ENCODE measurements at places on chromosomes 4 and X.

DNA sequence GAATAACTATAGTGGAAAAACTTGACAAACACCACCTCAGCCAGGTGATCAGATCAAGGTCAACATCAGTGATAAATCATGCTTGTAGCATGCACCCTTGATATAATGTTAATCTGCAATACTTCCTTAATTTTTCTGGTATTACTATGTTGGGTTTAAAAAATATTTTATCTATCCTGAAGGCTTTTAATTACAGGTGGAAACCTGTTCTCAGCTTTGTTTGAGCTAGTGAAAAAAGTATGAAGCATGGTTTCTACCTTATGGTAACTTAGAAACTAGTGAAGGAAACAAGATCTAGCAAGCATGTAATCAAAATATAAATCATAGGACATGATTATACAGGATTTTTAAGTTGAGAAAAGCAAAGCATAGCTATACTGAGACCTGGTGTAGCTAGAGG, 26.6 kb downstream of the MAOA start:
- no peak for DNase-seq

DNA sequence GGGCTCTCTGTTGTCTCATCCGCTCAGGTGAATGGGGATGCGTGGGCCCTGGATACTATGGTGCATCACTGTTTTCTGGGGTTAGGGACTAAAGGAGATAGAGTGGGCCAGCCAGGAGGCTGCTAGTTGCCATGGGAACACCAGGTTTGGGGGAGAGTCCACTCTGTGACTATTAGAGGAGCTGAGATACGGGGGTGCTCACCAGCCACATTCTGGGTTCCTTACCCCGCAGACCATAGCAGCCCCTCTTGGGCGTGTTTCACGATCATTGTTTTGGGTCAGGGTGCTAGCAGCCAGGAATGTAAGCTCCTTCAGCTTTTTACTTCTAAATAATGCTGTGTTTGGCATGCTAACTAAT, 4.6 kb downstream of the EFNB1 start:
- no peak for DNase-seq

- DNase-seq, result peak; percentile 61
Observed at GRCh38 chr4:30754021-30754420, 33.9 kb downstream of the PCDH7 start.

DNA sequence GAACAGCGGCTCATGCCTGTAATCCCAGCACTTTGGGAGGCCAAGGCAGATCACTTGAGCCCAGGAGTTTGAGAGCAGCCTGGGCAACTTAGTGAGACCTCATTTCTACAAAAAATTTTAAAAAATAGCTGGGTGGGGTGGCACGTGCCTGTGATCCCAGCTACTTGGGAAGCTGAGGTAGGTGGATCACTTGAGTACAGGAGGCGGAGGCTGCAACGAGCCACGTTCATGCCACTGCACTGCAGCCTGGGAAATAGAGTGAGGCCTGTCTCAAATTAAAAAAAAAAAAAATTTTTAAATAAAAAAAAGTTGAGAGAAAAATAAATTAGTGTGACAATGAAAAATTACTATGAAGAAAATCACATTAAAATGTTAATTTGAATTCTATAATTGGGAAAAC, 10.5 kb downstream of the VEGFC start:
- DNase-seq, result no peak

GRCh38 chrX:97389761-97390192, 506.1 kb downstream of the RPA4 start:
- DNase-seq, result peak; percentile 63

DNA sequence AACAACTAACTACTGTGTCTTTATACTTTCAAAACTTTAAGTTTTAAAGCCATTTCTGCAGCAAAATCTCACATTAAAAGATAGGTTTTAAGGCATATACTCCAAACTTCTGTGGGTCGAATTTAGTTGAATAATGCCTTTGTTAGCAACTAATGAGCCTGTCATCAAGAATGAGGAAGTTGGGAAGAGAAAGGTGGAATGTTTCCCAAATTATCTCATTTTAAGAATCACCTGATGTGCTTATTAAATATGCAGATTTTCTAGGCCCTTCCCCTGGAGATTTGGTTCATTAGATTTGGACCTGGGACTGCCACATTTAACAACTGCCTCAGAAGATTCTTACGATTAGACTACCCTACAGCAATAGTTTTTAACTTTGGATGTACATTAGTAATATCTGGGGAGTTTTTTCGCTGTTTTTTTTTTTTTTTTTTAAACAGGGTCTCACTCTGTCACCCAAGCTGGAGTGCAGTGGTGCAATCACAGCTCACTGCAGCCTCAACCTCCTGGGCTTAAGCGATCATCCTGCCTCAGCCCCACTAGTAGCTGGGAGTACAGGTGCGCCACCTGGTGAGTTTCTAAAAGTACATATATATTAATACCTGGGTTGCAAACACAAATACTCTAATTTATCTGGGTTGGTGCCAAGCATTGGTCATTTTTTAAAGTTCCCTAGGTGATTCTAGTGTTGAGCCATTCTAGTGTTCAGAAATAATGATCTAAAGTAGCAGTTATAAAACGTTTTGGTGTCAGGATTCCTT, 16.1 kb upstream of the TASL start:
- DNase-seq, result no peak

DNA sequence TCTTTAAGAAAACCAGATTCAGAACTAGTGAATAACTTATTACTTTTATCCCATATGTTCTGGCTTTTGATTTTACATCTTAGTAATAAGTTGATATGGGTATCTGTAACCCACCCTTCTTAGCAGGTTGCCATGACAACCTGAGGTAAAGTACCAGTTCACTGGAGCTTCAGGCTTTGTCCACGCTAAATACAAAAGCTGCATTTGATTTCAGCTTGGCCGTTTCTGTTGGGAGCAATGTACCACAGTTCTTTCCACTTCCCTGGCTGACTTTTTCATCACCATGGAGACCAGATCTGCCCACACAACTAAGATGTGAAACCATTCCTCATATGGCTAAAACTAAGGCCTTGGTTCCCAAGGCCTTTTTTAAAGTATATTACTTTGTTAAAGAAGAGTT, 26.1 kb downstream of the KLHL34 start:
- DNase-seq, result no peak

DNA sequence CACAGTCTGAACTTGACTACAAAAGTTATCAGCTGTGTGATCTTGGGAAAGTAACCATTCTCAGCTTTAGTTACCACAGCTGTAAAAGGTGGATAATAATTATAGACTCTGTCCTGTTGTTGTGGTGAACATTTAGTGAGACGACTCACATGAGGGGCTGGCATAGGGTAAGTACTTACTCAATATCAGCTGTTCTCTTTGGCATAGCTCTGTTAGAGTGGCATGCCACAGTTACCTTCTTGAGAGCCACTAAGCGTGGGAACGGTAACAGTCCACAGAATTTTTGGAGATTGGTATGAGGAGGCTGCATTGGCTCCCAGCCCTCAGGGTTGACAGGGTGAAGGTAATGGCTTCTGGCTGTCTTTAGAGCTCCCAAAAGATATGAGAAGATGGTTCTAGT, 13.2 kb upstream of the HAND2 start:
- DNase-seq, result no peak

DNA sequence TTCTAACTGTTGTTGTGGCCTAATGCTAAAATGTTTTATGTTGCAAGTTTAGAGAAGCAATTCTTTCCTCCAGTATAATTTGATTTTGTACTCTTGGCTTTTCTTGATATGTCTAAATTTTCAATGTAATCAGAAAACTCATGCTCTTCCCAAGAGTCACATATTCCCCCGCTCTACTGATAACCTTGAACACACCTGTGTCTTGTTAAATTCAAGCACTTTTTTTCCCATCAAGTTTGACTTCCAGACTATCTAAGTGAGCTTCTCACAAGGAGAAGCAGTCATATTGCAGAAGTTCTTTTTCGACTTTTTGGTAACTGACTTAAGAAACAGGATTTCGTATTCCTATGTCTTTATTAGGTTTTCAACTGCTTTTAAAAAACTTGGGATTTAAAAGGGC, 7.4 kb upstream of the ADH4 start:
- DNase-seq, result no peak

- no peak for DNase-seq
Observed at GRCh38 chr4:22372986-22373385, 142.9 kb downstream of the ADGRA3 start.

GRCh38 chr4:121243485-121243884, 79.4 kb upstream of the TNIP3 start:
- peak; percentile 1 for DNase-seq

GRCh38 chr4:6900181-6900812, 9.3 kb upstream of the TBC1D14 start:
- no peak for DNase-seq

DNA sequence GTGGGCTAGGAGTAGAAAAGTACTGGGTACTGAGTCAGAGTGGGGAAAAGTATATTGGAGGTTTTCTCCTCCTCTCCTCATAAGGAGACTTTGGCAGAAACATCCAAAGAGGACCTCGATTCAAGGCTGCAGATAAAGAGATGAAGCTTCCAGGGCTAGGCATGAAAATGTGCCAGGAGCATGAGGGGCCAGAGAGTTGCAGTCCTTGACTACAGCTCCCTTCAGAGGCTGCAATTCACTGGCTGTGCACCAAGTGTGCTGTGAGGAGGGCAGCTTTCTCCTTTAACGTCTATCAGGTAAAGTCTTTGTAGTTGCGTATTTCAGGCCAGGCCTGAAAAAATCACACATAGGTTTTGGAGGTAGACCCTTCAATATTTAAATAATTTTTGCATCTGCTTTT, 174.9 kb upstream of the VEGFC start:
- no peak for DNase-seq

DNA sequence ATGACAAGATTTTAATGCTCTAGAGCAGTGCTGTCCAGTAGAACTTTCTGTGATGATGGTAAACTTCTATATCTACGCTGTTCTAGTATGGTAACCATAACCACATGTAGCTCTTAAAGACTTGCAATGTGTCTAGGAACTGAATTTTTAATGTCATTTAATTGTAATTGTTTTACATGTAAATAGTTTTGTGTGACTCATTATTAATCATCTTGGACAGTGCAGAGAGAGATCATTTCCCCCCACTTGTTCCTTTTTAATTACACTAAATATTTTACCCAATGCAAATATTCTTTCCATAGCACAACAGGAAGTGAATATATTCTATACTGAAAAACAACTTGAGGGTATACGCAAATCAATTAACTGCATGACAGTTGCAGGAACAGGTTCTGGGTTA, 5.8 kb downstream of the ATG4A start:
- DNase-seq, result peak; percentile 54

Data from HCEC 1CT (cell line).